BE2C (cell line): ENCODE measurements at places on chromosomes 7 and 10.

- no peak for DNase-seq
Observed at GRCh38 chr7:92158660-92159575, 20.0 kb downstream of the LRRD1 start.

- DNase-seq: no peak
Observed at GRCh38 chr7:42017349-42017986, 219.5 kb downstream of the GLI3 start.

- peak; percentile 40 for DNase-seq
Observed at GRCh38 chr10:80454513-80455460, 677 bp downstream of the TSPAN14 start.

GRCh38 chr10:69578508-69578991 lies 5.3 kb upstream of the NEUROG3 start:
- DNase-seq: no peak
